ENCODE measurements at places on chromosomes 6 and 20.

DNA sequence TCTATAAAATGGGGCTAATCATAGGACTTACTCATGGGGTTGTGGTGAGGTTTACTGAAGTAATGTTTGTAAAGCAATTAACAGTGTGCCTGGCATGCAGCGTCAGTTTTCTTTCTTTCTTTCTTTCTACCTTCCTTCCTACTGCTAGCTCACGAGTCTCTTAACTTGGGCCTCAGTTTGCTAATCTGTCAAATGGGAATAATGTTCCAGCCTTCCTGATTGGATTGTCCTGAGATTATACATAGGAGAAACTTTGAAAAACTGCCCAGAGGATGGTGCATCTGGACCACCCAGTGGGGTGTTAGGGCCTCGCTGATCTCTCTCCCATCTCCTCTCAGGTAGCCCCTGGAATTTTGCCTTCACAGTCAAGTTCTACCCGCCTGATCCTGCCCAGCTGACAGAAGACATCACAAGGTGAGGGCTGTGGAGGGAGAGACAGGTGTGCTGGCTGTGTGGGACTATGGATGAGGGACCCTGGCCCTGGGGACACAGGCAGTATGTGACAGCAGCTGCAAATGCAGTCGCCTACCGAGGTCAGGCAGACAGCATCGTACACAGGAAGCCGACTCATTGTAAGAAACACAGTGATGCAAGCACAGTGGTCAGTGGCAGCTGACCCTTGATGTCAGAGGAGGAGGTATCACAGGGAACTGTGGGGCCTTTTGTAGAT, 27.5 kb downstream of the EPB41L1 start:
- no peak for DNase-seq

DNA sequence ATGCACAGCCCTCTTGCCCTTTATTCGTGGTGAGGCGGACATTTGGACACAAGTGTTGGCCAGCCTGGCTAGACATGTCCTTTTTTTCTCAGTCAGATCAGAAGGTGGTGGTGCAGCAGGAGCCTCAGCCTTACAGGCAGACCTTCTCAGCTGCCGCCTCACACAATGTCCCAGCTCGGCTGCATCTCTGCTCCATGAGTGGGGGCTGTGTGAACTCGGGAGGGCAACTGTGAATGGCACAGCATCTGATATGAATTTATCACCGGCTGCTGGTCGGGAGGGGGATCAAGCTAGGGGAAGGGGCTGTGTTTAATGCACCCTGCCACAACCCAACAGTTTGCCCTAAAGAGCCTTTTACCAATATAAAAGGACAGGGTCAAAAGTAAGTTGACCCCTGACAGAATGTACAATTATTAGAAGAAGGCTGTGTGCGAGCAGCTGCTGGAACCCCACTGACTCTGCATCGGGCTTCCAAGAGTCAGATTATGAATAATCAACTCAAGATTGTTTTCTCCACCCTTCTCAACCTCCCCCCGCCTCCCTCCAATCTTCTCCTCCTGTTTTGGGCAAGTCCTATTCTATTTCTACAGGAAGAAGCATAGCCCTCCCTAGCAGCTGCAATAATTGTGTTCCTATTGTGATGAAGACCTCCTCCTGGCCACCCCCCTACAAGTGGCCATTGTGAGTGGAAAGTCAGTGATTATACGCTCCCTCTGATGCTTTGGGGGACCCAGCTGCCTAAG, 245.2 kb downstream of the PKHD1 start:
- no peak for DNase-seq

- DNase-seq = no peak
Observed at GRCh38 chr20:64173116-64173515, 8.9 kb downstream of the MYT1 start.

DNA sequence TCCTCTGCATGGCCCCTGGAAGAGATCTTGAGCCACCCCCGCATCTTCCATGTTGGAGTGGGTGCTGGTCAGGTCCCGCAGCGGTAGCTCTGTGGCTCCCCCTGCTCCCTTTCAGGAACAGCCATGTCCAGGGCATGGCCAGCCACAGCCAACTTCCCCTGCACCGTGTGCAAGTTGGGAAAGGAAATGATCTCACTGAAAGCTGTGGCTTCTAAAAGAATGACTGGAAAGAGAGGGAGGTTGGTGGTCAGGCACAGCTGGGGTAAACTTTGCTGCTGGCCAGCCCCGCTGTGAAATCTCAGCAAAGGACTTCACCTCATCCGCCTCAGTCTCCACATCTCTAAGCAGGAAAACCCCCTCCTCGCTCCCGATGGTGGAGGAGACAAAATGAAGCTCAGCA, 153.6 kb upstream of the CST7 start:
- DNase-seq = no peak

GRCh38 chr6:20571261-20571660, 37.0 kb downstream of the CDKAL1 start:
- no peak for DNase-seq

All from CD4-positive, alpha-beta T cell treated with Interleukin-6 for 4 hours (primary cell).